HAP-1 (cell line): ENCODE measurements at places on chromosomes 12 and 14.
A peak's percentile ranks its signal among the peaks of the same experiment; 100 is the strongest.

DNA sequence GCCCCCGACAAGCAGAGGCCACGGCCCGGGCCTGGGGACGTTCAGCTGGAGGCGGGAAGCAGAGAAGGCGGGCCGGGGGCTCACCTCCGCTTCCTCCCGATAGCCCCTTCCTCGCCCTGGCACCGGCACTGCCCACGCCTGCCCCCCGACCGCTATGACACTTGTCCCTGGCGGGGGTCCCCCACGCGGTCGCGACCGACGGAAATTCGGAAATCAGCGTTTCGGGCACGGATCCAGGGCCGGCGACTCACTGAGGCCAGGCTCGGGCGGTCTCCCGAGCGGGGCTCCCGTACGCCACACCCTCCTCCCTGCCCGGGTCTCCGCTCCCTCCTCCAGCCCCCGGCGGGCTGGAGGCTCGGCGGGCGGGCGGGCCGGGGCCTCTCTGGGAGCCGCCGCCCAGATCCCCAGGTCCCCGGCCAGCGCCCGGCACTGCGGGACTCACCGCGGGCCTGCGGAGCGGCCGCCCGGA, 581 bp downstream of the PITPNM2 start:
- DNase-seq = no peak

DNA sequence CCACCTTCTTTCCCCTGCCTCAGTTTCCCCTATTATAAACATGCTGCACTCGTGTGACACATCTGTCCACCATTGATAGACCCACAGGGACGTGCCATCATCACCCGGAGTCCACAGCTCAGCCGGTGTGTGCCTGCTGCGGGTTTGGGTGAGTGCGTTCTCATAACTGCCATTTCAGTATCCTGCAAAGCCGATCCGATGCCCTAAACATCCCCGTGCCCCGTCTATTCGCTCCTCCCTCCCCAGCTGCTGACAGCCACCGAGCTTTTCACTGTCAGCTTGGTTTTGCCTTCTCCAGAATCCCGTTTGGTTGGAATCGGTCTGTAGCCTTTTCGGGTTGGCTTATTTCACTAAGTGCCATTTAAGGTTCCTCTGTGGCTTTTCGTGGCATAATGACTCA, 3.9 kb downstream of the LRCOL1 start:
- no peak for DNase-seq

DNA sequence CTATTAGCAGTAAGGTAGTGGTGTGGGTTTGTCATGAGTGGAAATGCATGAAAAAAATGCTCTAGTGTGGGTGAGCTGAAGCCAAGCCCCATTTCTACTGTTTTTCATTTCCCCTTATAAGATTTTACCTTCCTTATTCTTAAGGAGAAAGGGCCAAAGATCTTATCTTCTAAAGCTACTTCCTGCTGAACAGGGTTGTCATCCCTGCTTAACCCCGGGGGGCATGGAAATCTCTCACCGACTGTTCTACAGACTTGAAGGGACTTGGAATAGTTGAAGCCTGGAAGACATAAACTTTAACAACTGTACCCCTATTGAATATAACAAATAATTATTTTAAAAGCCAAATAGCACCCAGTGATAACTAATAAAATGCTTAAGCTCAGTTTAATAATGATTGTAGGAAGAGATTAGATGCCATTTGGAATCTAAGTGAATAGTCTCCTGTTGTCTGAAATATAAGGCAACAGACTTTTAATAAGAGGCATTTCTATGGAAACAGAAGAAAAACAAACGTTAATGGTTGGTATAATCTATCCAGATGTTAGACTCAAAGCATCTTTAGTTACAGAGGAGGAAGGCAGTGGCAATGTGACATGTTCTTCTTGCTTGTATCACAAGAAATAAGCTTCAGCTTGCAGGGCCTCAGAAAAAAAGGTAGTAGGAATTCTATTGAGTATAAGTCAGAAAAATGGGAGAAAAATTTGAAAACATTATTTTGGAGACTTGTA, 1.8 kb upstream of the GMFB start:
- peak; percentile 32 for DNase-seq

- DNase-seq = no peak
These were observed 104.6 kb downstream of the DAAM1 start for GRCh38 chr14:59292921-59293534.

DNA sequence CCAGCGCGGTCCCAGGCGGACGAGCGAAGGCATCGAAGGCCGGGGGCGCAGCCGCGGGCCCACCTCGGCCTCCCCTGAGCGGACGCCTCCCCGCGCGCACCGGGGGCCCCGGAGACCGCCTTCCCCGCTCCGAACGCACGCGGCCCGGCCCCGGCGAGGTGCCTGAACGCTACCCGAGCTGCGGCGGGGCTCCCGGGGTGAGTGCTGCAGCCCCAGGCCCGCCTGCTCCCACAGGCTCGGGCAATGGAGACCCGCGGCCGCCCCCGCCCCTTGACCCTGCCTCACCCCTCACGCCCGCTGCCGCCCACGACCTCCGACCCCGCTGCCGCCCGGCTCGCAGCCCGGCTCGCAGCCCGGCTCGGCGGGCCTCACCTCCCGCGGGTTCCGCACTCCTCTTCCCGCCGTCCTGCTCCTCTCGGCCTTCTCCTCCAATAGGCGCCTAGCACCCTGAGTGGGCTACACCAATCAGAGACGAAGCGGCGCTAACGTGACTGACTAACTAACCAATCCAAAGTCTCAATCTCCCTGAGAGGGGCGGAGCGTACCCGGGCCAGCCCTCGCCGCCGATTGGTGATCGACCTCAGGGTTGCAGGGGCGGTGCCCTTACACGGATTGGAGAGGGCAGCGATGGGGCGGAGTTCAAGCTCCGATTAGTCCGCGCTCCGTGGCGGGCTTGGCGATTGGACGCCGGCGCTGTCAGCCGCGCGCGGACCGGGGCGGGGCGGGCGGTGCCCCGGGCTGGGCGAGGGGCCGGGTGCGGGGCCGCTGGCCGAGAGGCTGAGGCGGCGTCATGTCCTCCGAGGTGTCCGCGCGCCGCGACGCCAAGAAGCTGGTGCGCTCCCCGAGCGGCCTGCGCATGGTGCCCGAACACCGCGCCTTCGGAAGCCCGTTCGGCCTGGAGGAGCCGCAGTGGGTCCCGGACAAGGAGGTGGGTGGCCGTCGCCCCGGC, at the start of the genes XRCC3 and ZFYVE21:
XRCC3 (minus strand) TSS at position 400 of the 949 bp plus-strand sequence. CDS start 4,364 bp downstream, outside the sequence.
ZFYVE21 (plus strand) TSS at position 759 of the 949 bp plus-strand sequence; CDS start at position 791, 32 bp downstream.
- peak; percentile 99 for DNase-seq

DNA sequence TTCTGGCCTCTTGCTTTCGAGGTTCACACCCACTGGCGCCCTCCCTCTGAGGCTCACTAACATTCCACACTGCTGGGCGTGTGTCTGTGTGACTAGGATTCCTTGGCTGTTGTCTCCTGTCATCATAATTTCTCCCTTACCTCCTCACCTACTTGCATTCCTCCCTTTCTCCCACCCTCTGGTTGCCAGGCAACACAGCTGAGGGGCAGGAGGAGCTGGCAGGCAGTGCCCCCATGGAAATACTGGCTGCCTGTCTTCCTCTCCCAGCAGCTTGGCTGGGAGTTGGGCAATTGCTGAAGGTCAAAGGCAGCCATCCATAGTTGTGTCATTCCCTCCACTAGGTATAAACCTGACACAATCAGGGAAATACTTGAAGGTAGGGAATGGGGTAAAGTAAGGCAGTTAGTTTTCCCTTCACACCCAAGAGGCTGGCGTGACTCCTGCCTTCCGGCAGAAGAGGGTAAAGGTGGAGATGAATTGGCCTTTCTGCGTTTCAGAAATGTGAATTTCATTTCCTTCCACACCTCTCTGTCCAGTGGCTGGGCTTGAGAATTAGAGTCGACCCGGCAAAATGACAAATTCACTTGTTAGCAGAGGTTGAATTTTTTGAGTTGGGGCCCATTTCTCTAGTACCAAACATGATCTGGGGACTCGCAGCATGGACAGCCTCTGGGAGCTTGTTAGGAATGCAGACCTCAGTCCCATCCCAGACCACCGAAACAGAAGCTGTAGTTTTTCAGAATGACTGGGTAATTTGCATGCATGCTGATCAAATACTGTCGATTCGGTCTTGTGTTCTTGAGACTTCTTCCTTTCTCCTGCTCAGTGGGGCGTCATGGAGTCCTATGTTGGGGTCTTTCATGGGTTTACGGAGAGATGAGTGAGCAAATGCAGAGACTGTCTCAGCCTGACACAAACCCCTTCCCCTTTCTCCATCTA, 24.3 kb upstream of the EMP1 start:
- DNase-seq = peak; percentile 37
